ENCODE measurements at places on chromosomes 1 and 21. TPM values are rescaled to one million over a fixed set of nuclear protein-coding genes. Genes with fewer than 3 reads are reported as not detected.

GRCh38 chr1:58220836-58221472 lies 325.6 kb downstream of the OMA1 start:
- no peak for DNase-seq

DNA sequence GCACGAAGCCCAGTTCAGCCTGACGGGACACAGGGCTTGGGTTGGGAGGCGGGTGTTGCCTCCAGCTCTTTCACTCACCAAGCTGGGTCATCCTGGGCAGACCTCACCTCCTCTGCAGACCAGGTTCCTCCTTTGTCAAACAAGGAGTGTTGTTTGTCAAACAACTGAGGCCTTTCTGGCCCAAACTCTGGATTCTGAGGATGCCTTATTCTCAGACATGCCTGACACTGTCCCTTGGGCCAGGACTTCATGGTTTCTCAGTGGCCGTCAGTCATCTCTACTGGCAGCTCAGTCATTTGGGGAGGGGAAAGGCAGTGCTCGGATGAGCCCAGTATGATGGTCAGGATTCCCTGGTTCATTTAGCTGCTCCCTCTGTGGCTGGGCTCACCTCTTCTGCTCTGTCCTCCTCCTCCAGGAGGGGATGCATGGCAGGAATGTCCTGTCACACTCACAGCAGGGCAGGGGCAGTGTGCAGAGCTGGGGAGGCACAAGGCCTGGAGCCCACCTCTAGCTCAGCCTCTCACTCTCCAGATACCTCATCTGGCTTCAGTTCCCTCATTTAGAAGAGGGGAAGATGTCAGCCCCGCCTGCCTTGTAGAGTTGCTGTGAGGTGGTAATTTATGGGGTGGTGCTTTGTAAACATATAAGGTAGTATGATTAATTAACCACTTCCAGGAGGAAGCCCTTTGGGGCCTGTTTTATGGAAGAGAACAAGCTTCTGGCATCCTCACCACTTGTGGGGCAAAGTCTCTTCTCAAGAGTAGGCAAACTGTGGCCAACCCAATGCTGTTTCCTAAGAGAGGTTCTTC lies 20.6 kb downstream of the SLC2A1 start:
- DNase-seq, result no peak

DNA sequence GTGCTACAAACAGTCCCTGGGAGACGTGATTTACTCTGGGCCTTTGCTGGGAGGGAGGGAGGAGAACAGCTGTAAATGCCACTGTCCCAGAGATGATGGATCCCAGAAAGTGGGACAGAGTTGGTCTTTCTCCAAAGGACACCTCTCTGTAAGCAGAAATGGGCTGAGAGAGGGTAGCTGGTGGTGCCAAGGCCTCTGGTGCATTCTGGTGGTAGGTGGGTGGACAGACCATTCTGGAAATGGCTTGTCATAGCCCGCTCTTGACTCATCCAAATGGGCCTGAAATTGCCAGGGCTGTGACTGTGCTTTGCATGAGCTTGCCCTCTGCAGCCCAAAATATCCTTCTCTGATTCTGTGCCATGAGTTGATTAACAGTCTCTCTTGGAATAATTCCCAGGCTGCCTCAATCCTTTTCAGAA lies 36.1 kb downstream of the CCDC185 start:
- DNase-seq, result no peak

GRCh38 chr1:202288177-202288576 lies 53.6 kb downstream of the UBE2T start:
- no peak for DNase-seq

DNA sequence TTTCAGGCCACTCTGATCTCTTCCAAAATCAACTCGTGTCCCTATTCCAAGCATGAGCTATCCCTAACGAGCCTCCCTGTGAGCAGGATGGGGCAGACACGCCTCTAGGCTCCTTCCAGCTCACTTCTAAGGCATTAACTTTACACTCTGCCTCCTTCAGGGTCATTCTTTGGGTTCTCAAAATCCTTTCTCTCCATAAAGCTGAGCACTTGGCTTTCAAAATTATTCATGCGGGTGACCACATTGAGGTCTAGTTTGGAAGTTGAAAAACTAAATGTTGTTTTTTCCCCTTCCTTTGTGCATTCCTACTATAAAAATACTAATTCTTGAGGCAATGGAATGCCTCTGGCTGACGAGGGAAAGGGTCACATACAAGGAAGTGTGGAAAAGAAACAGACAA lies 33.5 kb upstream of the BMP8B start:
- DNase-seq, result no peak

OR2L5 gene
- polyA plus RNA-seq, result not detected

GRCh38 chr1:101653482-101653946 lies 343.2 kb downstream of the OLFM3 start:
- DNase-seq, result no peak

ASCL5 gene
- 0.25 TPM for polyA plus RNA-seq

GRCh38 chr1:213828867-213829266 lies 158.9 kb upstream of the PROX1 start:
- DNase-seq, result no peak

DNA sequence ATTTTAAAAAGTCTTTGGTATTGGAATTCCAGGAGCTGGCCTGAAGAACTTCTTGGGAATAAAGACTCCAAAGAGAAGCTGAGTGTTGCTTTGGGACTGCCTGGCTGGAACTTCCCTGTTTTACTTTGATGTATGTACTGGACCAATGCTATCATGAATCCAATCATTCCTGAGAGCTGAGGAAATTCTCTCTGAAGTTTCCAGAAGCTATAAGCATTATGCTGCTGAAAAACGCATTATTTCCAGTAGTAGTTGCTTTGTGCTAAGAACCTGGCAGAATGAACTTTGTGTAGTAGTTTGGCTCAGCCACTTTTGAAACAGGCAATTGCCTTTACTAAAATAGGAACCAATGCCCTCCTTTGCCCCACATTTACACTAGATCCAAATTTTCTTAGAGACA lies 260.7 kb downstream of the HLX start:
- DNase-seq, result no peak

DNA sequence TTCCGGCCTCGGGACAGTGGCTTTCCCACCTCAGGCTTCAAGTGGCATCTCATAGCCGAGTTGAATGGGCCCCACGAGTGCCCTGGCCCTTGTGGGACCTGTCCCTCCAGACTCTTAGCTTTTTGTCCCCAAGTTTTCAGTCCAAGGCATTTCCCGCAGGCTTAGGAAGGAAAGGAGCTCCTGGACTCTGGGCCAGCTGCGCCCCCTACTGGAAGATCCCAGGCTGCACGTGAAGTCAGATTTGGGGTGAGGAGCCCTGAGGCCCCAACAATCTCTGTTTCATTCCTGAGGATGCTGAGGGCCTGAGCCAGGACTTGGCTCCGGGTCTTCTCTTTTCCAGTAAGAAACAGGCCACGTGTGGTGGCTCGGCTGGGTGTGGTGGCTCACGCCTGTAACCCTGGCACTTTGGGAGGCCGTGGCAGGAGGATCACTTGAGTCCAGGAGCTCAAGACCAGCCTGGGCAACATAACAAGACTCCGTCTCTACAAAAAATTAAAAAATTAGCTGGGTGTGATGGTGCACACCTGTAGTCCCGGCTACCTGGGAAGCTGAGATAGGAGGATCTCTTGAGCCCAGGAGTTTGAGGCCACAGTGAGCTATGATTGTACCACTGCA lies 67.4 kb downstream of the ARHGEF10L start:
- DNase-seq, result peak; percentile 88

- no peak for DNase-seq
Measured at GRCh38 chr1:66273656-66274055, 260.3 kb upstream of the SGIP1 start.

TRNP1 gene
- polyA plus RNA-seq, result 3.5 TPM

MARK1 gene
- polyA plus RNA-seq, result 8.8 TPM

IQGAP3 gene
- 12.0 TPM for polyA plus RNA-seq

TTC39A gene
- polyA plus RNA-seq, result 12.1 TPM

GRCh38 chr1:25782608-25783201 lies 17.3 kb upstream of the SELENON start:
- no peak for DNase-seq

DNA sequence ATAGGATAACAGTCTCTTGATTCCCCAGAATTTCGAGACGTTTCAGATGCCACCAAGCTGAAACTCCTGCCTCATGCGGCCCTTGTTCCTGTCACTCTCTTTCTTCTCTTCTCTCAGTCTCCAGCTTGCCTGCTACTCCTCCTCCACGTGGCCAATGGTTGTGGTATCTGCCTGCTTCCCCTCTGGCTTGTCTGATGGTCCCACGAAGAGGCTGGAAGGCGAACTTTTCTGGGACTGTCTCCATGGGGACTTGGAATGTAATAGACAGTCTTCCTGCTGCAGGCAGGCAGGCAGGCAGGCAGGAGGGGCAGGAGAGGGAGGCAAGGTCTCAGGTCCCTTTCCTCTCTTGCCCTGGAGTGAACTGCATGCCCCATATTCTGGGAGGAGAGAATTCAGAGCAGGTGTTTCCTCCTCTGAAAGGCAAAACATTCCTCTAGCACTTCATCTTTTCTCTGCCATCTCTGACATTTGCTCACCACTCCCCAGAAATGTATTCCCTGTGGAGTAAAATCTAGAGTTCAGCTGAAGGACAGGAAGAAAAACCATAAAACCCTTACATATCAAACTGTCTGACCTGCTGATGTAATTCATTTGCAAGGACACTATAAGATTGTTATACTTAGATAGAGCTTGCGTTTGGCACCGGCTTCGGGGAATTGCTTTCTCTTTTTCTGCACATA lies 64.1 kb upstream of the GNG12 start:
- no peak for DNase-seq

DNA sequence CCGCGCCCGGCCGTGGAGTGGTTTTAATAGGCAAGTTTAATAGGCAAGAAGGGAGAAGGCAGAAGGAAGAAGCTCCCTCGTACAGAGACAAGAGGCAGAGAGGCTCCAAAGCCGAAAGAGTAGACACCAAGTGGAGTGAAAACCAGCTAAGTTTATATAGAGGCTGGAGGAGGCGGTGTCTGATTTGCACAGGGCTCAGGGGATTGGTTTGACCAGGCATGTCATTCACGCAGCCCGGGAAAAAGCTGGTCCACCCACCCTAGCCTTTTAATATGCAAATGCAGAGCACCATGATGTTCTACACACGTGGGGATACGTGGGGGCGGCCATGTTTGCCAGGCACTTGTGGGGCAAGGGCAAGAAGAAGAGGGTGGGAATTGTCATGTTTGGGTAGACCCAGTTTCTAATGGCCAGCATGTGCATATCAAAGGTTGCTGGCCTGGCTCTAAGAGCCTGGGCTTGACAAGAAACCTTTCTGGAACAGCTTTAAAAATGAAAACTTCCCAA lies 18.0 kb upstream of the SOD1 start:
- DNase-seq, result no peak

- no peak for DNase-seq
Measured at GRCh38 chr1:6241887-6242740, 1.9 kb upstream of the HES3 start.

DNA sequence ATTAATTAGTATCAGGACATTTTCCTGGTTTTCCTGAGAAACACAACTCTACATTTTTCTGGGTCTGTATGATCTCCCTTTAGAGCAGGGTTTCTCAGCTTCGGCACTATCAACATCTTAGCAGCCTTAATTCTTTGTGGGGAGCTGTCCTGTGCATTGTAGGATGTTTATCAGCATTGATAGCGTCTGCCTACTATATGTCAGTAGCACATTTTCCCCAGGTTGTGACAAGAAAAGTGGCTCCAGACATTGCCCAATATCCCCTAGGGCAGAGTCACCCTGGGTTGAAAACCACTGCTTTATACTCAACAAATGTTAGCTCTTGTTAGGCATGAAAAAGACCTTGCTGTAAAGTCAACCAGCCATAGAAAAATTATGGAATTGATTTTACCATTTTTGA lies 195.1 kb upstream of the FMN2 start:
- no peak for DNase-seq

- DNase-seq, result no peak
Measured at GRCh38 chr1:38834937-38835827, 24.4 kb downstream of the RRAGC start.
